Central memory CD4-positive, alpha-beta T cell (primary cell): ENCODE measurements at places on chromosomes 2 and 18.

DNA sequence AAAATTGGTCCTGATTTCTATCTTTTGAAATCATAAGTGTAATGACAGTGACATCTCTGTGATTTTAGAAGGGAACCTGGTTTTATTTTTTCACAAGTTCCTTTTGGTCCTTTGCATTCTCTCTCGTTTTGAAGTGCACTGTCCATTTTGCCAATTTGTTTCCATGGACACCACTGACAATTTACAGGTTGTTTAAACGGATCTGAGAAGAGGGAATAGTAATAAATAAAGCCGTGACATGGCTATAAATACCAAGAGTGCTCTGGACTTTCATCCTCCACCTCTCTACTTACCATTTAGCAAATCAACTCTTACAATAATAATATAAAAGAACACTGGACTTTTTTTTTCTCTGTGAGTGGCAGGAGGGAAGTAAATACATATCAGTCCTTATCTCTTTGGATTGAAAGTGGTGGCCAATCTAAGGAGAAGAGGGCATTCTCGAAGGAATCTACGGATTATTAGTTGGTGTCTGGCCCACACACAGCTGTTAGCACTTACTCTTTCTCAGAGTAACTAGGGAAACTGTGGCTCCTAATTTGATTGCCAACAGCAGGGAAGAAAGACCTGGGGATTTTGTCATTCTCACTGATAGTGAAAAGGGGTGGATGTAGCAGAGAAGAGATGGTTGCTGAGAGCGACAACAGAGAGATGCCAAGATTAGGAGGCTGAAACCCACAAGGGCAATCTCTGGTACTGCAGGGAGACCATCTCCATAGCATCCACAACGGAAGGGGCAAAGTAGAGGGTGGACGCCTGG is 108.7 kb upstream of the FSHR start:
- DNase-seq, result no peak

DNA sequence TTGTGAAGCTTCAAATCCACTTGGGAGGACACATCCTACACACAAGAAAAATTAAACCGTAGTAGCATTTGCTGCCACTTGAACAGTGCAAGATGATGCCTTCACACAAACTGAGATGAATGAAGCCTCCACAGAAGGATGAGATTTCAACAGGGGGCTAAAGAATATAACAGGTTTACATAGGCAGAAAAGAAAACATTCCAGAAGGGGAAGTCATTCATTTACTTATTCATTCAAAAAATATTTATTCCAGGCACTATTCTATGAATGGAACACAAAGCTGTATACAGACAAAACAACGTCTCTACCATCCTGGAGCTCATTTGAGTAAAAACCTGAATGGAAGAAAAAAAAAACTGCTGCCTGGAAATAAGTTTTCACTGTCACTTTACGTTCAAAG is 170.5 kb downstream of the CDH20 start:
- no peak for DNase-seq

- DNase-seq, result no peak
These were observed 2.1 kb downstream of the NMUR1 start for GRCh38 chr2:231527955-231528635.

- no peak for DNase-seq
These were observed 328.2 kb upstream of the COL3A1 start for GRCh38 chr2:188645986-188646385.

GRCh38 chr2:64613276-64613675 is 40.4 kb downstream of the SERTAD2 start:
- DNase-seq, result no peak

DNA sequence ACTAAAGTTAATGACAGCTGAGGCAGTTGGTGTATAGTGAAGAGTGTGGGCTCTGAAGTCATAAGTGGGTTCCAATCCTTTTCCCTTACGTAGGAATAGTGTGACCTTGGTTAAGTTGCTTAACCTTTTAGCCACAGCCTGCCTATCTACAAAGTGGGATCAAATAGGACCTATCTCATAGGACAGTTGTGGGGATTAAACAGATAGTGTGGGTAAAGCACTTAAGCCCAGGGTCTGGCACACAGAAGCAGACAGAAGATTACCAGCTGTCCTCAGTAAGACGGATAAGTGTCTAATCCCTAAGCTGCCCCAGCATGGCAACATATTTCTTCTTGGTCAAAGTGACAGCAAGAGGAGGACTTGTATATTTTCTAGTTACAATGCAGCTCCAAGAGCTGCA is 28.2 kb downstream of the UBE2F start:
- no peak for DNase-seq

- no peak for DNase-seq
These were observed 137.5 kb downstream of the MEIS1 start for GRCh38 chr2:66572391-66572790.

GRCh38 chr2:142299021-142299420 is 168.2 kb upstream of the LRP1B start:
- DNase-seq, result no peak

GRCh38 chr18:40079786-40080185 is 1875.2 kb upstream of the PIK3C3 start:
- no peak for DNase-seq

DNA sequence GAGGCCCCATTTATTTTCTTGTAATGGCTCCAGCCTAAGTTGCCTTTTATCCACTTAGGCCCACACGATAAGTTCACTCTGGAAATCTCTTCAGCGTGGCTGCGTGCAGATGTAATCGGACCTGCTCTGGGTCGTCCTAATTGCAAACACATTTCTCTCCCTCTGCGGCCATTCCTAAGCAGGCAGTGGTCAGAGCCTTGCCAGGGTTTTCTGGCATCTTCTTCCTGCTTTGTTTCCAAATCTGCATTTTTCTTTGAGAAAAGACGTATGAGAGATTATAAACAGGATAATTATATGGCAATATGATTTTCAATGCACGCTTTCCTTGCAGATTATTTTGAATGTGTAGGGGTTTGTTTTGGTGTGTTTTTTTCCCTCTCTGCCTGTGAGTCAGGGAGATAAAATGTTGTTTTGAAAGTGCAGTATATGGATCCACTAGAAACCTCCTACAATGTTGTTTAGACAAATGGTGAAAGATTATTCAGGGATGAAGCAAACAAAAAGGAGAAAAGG is 239.4 kb upstream of the TANK start:
- DNase-seq, result no peak

GRCh38 chr2:164868563-164869419 is 27.2 kb upstream of the COBLL1 start:
- no peak for DNase-seq

DNA sequence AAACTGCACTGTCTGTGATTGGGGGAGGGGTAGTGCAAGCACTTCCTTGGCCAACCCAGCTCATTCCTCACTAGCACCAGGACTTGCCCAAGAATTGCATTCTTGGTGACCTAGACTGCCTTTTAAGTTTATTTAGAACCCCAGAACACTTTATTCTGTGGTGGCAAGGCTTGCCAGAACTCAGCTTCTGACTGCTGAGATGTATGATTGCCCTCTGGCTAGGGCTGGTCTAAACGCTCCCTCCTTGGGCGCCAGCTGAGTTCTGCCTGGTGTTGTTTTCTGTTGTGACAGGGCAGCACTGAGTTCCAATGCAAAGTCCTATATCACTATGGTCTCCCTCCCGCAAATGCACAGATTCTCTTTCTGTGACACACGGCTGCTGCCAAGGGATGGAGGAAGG is 247.7 kb downstream of the ZNF385B start:
- no peak for DNase-seq

GRCh38 chr2:10454505-10454904 is 6.4 kb upstream of the ODC1 start:
- no peak for DNase-seq

DNA sequence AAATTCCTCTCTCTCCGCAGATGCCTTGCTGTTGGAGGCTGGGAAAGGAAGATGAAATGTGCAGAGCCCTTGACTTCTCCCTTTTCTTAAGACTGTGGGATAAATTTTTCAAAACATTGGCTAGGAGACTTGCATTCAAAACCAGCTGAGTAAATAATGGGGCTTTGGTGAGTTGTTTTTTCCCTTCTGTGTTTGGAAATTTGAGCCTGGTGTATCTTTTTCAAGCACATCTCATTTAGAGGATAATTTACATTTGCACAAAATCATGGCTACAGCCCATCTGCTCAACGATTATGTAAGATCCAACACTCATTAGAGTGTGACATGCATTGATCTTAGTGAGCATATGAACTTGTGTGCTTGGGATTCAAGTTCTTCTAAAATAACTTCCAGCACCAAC is 112.1 kb upstream of the ATP8B1 start:
- no peak for DNase-seq

GRCh38 chr18:77654302-77654701 is 404.7 kb downstream of the GALR1 start:
- no peak for DNase-seq

DNA sequence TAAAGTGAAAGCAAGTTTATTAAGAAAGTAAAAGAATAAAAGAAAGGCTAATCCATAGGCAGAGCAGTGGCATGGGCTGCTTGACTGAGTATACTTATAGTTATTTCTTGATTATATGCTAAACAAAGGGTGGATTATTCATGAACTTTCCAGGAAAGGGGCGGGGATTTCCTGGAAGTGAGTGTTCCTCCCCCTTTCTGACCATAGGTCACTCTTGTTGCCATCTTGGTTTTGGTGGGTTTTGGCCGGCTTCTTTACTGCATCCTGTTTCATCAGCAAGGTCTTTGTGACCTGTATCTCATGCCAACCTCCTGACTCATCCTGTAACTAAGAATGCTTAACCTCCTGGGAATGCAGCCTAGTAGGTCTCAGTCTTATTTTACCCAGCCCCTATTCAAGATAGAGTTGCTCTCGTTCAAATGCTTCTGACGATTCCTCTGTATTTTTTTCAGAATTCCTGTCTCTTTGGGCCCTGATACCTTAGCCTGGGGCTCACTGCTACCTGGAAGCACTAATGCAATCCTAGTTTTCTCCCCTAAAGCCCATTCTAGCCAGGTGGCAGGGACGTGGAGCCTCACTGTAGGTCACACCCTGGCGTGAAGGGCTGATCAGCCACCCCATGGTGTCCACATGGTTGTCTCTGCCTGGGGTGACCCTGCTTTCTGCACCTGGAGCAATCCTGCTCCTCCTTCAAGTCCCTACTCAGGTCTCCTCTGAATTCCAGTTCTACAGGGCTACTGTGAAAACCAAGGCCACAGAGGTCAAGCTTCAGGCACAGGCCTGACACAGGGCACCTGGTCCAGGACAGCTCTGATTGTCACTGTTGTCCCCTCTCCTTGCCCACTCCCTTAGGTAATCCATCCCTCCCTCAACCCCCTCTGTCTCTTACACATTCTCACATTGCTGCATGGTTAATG is 6.0 kb upstream of the SLC35F6 start:
- no peak for DNase-seq

DNA sequence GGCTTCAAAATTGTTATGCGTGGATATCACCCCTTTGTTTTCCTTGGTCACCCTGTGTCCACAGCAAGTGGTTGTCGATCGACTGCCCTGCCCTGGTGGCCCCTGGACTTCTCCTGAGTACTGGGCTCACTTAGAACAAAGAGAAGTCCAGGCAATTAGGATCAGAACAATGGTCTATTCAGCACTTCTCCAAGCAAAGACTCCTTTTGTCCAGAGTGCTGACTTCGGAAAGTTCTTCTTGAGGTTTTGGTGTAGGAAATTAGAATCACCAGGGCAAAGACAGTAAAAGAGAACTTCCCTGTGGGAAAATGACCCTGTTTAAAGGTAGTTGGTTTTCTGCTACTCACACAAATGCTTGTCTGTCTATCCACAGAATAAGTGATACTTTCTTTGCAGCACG is 173.9 kb downstream of the FHOD3 start:
- no peak for DNase-seq

DNA sequence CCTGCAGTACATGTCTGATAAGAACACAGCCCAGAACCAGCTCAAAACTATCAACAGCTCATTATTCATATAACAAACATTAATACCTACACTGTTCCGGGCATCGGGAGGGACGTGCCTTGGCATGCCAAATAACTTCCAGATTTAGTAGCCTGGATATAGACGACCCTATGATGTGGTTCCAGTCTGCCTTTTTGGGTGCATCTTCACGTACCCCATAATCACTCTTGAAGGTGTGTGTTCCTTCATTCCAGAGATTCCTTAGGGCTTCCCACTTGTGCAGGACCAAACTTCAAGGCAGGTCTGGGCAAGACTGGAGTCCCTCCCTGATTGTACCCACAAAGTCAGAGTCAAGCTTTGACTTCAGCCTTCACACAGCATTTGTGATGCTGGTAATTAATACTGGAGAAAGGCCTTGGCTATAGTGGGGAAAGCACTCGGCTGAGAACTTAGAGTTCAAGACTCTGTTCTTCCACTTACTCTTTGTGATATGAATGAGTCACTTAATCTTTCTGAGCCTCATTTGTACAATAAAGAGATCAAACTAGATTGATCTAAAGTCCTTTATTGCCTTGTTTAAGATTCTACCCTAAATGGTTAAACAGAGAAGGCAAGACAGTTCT is 27.7 kb upstream of the SPATS2L start:
- no peak for DNase-seq

GRCh38 chr2:132975193-132976105 is 305.4 kb upstream of the LYPD1 start:
- DNase-seq, result no peak

GRCh38 chr2:148756292-148756975 is 111.9 kb downstream of the EPC2 start:
- DNase-seq, result no peak

DNA sequence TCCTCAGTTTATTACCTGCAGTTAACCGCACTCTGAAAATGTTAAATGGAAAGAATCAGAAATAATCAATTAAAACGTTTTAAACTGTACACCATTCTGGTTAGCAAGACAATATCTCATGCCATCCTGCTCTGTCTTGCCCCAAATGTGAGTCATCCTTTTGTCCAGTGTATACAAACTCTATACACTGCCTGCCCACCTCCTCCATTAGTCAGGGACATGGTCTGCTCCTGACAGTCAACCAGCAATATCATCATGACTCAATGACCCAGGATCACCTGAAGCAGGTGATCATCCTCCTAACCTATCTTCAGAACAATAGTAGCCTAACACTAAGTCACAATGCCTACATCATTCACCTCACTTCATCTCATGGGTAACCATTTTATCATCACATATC is 214.7 kb downstream of the KCNH7 start:
- no peak for DNase-seq
